NCI-H345 (cell line): ENCODE measurements at places on chromosomes 7 and 10.

- DNase-seq: no peak
Measured at GRCh38 chr7:134708692-134709091, 62.0 kb downstream of the BPGM start.

DNA sequence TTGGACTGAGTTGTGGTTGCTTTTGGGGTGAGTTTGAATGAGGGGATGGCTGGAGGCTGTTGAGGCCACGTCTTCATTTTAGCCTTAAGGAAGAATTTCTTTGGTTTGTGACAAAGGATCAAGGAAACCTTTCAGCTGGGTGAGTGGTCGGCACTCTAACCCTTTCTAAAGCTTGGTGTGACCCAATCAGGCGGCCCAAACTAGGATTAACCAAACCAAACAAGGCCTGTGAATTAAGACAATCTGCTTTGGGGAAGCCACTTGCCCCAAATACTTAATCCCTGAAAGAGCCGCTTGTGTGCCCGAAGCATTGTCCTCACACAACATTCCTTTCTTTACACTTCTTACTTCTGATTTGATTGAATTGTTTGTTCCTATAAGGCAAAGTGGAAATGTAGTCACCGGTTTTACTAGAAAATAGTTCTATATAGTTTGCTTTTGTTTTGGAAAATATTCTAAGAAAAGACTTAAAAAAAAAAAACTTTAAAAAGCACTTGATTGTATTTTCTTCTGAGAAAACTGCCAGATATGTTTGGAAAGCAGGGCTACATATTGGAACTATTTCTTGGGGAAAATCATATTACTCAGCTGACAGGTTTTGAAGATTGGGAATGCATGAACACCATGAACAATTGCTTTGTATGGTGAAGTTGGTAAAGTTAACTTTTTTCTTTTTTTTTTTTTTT, 272.4 kb upstream of the BMPER start:
- no peak for DNase-seq

- DNase-seq: no peak
Measured at GRCh38 chr7:27419581-27420177, 177.1 kb downstream of the EVX1 start.

- DNase-seq: no peak
Measured at GRCh38 chr10:74854610-74855009, 28.2 kb downstream of the KAT6B start.

DNA sequence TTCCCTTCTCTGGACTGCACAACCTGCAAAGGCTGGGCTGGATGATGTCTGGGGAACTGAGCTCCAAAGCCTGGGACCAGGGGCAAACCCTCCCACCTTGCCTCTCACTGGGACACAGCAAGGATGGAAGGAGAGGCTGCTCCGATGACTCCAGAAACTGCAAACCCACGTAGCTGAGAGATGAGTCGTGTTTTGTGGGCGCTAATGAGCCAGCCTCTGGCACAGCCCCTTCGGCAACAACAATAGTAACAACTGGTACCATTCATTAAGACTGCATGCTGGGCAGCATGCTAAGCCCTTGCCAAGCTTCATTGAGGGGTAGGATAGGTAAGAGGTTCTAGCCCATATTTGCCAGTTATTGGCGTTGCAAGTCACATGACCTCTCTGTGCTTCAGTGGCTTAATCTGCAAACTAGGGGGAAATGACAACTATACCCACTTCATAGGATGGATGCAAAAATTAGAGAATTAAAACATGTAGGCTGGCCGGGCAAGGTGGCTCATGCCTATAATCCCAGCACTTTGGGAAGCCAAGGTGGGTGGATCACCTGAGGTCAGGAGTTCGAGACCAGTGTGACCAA, 145.9 kb downstream of the SH3PXD2A start:
- DNase-seq: no peak

GRCh38 chr10:129598413-129598812, 131.4 kb downstream of the MGMT start:
- DNase-seq: no peak

DNA sequence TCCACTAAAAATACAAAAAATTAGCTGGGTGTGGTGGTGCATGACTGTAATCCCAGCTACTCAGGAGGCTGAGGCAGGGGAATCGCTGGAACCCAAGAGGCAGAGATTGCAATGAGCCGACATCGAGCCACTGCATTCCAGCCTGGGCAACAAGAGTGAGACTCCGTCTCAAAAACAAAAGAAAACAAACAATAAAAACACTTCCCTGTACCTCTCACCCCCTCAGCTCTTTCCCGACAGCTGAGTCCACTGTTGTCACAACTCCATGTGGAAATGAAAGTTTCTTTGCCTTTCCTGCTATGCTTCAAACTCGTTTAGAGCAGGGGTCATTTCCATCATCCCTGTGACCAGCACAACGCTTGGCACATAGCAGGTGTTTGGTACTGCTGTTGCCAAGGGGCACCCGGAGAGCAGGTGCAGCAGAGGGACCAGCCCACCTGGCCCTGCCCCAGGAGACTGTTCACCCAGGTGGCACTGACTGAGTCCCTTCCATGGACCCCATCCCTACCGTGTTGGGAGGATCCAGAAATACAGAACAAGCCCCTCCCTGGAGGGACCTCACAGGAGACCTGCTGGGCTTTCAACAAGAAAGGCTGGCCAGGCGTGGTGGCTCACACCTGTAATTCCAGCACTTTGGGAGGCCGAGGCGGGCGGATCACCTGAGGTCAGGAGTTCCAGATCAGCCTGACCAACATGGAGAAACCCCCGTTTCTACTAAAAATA, 4.9 kb downstream of the TMEM130 start:
- no peak for DNase-seq

DNA sequence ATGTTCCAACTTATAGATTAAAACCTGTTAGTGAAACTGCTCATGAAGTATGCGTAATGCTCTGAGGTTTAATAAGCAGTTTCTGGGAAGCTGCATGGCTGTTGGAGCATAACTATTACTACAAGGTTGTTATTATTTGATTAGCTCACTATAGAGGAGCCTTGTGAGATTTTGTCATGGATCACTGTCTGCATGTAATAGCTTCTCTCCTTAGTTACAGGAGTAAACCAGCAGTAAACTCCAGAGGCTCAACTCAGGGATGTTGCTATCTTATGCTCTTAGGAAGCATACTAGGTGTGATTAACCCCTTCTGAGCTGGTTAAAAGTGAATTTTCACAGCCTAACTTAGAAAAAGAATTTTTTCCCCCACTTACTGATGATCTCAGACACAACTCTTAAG, 63.6 kb upstream of the IFRD1 start:
- no peak for DNase-seq

- DNase-seq: no peak
Measured at GRCh38 chr10:48255722-48256121, 18.8 kb downstream of the FRMPD2 start.

GRCh38 chr7:134702366-134703240, 56.0 kb downstream of the BPGM start:
- no peak for DNase-seq

DNA sequence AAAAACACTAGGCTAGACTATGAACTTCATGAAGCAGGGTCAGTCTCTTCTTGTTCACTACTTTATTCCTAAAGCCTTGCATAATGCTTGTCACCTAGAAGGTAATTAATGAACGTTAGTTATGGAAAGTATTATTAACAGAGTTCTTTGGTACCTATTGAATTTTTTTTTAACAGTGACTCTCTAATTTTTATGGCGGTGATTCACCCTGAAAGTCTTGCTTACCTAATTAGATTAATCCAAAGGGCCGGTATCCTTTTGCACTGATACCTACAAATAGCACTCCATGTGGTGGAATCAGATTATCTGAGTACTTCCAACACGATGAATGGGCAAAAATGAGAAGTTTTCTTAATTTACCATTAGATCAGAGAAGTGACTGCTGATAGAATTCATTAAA, 31.7 kb downstream of the STAM start:
- no peak for DNase-seq

DNA sequence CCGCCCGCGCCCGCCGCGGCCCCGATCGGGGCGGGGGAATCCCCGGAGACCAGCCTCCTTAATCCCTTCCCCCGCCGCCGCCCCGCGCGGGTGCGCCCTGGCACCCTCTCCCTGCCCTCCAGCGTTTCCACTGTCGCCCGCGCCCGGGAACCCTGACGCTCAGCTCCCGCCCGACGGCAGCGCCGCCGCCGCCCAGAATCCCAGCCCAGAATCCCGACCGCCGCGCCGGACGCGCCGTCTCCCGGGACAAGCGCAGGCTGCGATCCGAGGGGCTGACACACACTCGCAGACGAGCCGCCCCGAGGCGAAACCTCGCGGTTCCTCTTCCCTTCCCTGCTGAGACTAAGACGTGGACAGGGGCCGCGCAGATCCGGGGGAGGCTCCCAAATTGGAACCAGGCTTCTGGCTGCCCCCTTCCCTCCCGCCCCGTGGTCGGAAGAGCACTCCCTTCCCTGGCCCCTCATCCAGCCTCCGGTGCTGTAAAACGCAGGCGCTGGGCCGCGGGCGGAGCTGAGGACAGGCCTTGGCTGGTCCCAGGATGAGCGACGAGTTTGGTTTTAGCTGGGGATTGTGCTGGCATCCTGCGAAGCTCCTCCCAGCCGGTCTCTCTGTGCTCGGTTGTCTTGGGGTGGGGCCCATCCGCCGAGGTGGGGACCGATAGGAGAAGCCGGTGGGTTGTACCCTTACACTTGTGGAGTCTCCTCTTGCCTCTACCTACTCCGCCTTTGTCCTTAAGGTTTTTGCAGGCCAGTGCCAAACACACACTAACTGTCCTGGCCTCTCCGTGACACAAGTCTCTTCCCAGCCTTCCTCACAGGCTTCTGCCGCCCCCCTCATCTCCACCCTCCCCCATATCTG, 1.1 kb downstream of the MARVELD1 start:
- no peak for DNase-seq

DNA sequence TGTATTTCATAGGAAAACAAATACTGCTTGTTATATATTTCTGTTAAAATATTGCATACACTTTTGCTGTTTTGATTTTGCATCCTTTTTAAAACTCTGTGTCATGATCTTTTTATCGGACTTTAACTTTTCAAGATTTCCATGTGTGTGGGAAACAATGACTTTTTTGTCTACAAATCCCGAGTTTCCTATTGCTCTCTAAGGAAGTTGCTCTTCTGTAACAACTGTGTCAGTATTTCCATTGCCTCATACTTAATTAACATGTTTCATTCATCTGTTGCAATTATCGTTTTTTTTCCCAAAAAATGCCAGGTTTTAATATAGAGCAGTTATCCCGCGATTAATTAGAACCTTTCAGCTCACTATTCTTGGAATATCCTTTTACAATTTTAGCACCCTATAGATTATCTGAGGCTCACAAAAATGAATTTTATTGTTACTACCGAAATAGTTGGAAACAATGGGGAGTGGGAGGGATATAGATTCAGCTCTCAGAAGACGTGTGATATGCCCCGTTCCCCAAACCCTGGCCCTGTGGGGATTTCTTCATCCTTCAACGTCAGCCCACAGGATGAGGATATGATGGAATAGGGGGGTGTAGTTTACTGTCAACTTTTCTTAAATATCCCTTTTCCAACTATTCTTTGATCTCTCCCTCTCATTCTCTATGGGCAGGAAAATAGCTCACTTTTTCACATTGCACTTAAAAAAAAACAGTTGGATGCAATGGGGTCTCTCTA, 297.6 kb upstream of the IGFBP3 start:
- DNase-seq: no peak

DNA sequence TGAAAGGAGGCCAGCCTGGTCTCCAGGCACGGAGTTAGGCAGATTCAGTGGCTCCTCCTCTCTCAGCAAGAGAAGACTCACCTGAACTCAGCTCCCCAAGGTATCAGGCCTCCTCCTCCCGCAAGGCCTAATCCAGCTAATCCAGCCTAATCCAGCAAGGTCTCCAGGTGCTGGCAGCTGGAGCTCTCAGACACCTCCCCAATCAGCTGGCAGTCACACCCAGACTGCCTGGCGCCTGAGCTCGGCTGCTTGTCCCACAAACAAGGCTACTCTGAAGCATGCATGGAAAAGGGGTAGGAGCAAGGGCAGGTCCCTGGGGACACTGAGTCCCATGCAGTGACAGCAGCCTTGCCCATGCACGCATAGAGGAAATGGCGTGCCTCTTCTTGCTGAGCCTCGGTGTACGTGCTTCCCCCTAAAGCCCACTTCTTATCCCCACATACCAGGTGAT, 3.3 kb upstream of the OPN4 start:
- no peak for DNase-seq

DNA sequence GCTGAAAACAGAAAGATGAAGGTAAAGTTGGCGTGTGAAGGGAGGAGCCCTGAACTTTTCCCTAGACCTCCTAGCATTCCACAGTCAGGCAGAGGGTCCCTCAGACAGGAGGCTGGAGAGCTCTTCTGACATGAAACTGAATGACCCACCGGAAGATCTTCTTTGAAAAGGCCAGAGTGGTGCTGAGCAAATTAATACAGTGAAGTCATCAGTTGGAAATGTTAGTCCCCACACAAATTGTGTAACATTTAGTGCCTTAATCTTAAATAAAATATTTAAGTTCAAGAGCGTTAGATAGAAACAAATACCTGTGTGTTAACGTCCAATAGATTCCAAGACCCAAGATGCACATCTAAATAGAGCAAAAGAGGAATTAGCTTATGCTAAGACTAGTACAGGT, 49.0 kb upstream of the WNT16 start:
- no peak for DNase-seq

GRCh38 chr10:105840288-105840770, 1199.2 kb downstream of the SORCS3 start:
- no peak for DNase-seq

DNA sequence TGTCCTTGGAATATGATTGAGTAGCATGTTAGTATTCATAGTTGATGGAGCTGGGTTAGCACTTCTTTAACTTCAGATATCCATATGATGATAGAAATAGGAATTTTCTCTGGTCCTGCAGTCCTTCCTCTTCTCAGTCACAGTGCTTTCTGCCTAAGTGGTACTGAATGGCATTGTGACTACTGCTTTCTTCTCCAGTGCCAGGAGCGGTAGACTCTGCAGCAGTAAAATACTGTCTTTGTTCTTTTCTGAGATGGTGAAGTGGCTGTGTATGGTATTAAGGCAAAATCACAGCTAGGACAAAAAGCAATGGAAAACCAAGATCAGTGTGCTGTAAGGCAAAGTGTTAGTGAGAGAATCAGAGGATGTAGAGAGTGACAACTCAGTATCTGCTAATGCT, 46.6 kb downstream of the C1GALT1 start:
- no peak for DNase-seq

DNA sequence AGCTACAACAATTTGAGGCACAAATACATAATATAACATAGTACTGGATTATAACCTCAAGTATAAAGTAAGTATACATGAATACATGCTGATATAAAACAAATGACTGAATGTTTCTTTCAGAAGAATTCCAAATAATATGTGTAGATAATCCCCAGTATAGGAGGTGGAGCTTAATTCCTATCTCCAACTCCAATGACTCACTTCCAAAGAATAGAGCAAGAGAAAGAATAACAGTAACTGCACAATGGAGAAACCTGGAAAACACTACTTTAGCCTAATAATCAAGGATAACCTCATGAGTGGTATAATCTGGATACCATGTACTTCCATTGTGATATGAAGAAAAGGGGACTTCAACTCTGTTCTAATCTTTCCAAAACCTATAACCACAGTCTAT, 13.7 kb upstream of the SEMA3C start:
- no peak for DNase-seq
